ENCODE measurements at places on chromosomes 7 and 10.

GRCh38 chr10:124069341-124070264, 23.8 kb downstream of the CHST15 start:
- DNase-seq, result no peak

GRCh38 chr10:89466599-89467035, 52.2 kb downstream of the IFIT5 start:
- no peak for DNase-seq

GRCh38 chr10:121158988-121159579, 307.9 kb downstream of the WDR11 start:
- no peak for DNase-seq

DNA sequence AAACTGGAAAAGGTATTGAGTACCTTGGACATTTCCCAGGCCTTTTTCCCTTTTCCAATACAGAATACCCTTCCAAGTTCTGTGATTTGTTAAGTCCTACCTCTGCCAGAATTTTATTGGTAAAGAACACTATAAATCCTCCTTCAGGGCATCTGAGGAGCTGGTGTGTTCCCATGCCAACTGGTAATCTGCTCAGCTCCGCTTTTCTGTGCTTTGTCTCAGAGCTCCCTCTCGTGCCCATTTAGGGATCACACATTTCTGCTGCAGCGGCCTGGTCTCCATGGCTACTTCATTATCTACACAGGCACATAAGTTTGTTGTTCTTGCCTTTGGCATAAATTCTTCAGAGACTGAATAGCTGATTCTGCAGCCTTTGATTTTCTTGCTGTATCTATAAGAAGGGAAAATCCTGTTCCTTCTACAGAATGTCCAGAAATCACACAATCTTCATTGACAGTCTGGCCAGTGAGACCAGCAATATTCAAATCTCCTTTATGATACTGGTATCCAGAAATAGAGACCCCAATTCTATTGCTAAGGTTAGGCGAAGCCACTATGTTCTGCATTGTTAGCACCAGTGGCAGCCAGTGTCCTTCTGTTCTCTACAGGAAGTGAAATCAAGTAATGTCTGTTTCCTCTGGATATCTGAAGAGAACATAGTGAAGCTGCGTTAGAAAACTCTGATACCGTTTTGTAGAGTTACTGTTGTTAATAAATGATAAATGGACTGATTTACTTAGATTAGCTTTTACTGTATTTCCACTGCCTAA, 51.9 kb downstream of the DENND11 start:
- DNase-seq, result no peak

GRCh38 chr7:11911900-11912299, 79.9 kb upstream of the THSD7A start:
- no peak for DNase-seq

DNA sequence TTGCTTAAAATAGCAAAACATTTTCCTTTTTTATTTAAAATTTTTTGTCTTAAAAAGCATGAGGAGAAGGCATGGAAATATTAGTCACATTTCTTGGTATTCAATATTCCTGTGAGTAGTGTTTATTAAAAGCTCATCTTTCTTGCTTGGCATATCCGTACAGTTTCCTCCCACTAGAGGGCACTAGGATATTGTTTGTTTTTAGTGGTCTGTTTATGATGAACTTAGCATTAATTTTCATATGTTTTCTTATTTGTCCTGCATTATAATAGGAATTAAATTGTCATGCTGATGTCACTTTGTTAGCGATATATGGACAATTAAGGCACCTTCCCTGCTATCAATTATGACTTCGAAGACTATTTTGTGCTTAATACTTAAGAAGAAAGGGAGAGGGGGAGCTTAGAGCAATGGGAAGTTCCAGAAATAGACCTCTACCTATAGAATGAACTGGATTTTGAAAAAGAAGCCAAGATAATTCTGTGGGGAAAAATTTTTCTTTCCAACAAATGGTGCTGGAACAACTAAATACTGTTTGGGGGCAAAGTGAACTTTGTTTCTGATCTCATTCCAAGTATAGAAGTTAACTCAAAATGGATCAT, 91.0 kb upstream of the STRIP2 start:
- no peak for DNase-seq

- no peak for DNase-seq
Observed at GRCh38 chr7:30584965-30585364, 9.7 kb upstream of the GARS1 start.

All from activated naive CD4-positive, alpha-beta T cell treated with anti-CD3 and anti-CD28 coated beads, Interleukin-2, amount 50 U/mL, for 72 hours (primary cell).